ENCODE measurements at places on chromosomes 6 and 20.

GRCh38 chr6:131293472-131293911 lies 158.2 kb downstream of the AKAP7 start:
- no peak for DNase-seq

- peak; percentile 47 for DNase-seq
Measured at GRCh38 chr20:61447952-61448351, 195.9 kb downstream of the CDH4 start.

GRCh38 chr6:48389146-48390043 lies 278.4 kb upstream of the PTCHD4 start:
- peak; percentile 40 for DNase-seq

DNA sequence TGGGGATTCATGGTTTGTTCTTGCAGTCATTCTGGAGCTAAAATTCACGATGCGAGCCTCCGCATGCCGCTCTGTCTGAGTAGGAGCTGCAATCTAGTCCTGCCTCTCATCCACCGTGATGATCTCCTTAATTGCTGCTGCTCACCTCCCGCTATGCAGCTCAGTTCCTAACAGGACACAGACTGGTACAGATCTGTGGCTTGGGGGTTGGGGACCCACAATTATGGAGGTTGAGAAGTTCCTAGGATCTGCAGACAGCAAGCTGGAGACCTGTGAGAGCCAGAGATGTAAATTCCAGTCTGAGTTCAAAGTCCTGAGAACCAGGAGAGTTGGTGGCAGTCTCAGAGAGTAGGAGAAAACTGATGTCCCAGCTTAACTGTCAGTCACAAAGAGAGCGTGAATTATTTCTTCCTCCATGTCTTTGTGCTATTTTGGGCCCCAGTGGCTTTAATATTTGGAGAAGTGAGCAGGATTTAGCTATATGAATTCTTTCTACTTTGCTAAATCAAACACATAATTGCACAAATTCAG lies 378.7 kb upstream of the MAN1A1 start:
- no peak for DNase-seq

DNA sequence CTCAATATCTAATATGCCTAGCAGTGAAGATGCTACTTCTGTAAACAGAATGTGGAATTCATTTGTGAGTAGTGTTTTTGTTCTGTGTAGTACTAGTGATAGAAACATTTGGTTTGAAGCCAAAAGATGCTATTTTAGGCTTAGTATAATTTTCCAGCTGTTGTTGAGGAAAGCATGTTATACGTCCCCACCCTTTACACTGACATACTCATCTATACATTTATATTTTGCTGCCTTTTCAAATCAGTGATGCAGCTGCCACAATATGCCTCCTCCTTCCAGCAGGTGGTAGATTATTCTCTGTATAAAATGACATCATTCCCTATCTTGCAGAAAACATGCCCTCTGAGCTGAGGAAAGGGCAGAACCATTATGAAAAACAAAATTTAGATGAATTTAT lies 1217.6 kb upstream of the GJE1 start:
- DNase-seq = peak; percentile 86

DNA sequence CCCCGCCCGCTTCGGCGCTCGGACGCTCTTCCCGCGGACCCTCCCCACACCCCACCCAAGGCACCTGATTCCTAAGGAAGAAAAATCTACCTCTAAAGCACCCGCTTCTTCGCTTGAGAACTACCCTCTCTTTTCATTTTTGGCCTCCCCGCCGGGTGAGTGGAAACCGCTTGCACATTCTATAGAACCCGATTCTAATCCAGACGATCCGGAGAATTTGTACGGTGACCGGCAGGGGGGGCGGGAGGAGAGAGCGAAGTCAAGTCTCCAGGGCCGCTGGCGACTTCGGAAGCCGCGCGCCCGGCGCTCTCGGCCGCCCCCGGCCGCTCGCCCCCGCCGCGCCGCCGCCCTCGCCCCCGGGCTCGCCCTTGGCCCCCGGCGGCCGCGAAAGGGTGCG lies at the start of gene RBM24:
RBM24 (plus strand) TSS at position 262 of the 397 bp plus-strand sequence. CDS start 221 bp downstream, outside the sequence.
- no peak for DNase-seq

DNA sequence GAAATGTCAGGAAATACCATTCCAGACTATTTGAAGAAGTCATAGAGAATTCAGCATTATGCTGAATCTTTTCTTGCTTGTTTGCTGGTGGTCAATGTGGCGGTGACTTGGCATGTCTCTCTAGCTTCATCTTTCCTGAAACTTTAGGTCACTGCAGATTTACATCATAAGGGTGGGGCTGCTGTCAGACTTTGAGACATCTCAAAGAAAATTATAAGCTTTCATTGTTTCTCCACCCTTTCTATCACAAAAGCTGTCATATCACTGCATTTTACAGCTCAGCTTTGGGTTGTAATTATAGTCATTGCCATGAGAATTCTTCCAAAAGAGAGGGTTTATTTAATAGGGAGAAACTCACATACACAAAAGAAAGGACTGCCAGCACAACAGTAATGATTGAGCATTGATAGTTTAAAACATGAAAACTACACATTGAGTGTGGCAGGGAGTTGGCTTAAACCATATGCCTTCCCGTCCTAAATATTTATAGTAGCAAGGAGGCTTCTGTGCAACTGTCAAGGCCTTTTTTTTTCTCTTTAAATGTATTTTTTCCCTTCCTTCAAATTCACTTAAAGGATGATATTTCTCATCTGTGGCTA lies 44.7 kb upstream of the LRRC1 start:
- no peak for DNase-seq

DNA sequence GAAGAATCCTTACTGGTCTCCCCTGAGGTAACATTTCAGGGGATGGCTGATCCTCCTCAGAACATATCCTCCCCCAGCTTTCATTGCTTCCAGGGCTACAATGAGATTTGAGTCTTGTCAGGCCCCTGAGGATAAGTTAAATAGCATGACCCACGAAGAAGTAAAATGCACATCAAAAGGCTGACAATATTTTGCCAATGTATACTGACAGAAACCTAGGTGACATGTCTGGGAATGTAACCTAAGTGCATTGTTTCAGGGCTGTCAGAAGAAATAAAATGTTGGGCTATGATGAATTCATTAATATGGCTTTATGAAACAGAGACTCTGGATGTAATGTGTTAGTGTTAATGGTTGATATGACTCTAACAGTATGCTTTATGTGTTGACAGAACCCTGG lies 471.5 kb downstream of the HDGFL1 start:
- no peak for DNase-seq

GRCh38 chr6:3804964-3805363 lies 44.2 kb upstream of the FAM50B start:
- no peak for DNase-seq

DNA sequence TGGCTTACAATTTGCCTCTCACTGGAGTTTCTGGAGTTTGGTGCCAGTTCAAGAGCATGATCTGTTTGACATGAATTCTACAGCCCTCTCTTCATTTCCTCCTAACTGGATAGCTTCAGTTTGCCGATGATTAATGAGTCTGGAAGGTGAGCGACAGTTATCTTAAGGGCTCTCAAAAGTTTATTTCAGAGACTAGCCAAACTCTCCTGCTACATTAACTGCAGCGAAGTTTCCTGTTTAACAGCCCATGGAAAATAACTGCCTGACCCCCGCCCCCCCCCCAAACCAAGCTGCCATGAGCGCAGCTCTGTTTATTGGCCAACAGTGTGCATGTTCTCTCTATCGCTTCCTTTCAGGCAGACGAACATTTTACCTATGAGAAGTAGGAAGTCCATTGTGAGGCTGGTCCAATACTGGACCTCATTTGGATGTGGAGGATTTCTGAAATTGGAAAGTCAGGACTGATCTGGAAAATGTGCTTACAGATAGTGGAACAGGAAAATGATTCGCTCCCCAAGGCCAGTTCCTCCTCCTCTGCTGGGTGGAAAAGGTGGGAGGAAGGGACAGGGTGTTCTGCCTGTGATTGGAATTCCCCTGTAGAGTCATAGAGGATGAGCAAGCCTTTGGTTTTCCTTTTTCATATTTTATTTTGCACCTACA lies 522.2 kb upstream of the JAG1 start:
- DNase-seq = no peak

- DNase-seq = no peak
Measured at GRCh38 chr6:34072727-34073126, 73.2 kb downstream of the GRM4 start.

GRCh38 chr20:10558635-10559187 lies 115.1 kb downstream of the JAG1 start:
- no peak for DNase-seq

GRCh38 chr6:161226009-161226964 lies 47.6 kb downstream of the AGPAT4 start:
- no peak for DNase-seq

DNA sequence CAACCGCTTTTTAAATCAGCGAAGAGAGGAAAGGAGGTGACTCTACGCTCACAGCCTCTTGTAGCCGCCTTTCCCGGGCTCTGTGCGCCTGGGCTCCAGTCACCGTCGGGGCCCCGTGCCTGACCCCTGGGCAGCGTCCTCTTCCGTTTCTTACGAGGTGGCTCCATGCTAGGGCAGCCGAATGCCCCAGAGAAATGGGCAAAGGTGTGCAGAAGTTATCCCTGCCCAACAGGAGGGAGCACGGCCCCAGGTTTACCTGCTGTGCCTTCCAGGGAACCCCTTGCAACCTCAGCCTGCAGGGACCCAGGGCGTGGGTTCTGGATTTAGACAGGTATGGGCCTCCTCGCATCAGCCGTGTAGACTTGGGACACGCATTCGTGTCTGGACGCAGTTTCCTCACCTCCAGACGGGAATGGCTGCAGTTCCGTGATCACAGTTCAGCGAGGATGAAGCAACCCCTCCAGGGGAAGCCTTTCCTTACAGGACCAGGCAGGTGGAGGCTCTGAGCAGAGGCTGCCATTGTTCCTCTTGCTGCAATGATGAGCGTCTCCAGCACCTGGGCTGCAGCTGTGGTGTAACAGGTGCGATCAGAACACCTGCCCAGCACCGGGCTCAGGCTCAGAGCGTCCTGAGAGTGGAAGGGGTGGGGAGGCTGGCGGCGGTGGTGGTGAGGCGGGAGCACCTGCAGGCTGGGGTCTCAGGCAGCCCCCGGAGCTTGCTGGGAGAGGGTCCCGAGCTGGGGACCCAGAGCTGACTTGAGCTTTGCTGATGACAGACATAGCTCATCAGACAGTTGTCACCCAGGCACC lies 81.3 kb upstream of the BHLHE23 start:
- DNase-seq = peak; percentile 84

- DNase-seq = no peak
Measured at GRCh38 chr20:5268449-5268848, 48.3 kb downstream of the PROKR2 start.

- DNase-seq = no peak
Measured at GRCh38 chr6:3962291-3963280, 113.4 kb downstream of the FAM50B start.

DNA sequence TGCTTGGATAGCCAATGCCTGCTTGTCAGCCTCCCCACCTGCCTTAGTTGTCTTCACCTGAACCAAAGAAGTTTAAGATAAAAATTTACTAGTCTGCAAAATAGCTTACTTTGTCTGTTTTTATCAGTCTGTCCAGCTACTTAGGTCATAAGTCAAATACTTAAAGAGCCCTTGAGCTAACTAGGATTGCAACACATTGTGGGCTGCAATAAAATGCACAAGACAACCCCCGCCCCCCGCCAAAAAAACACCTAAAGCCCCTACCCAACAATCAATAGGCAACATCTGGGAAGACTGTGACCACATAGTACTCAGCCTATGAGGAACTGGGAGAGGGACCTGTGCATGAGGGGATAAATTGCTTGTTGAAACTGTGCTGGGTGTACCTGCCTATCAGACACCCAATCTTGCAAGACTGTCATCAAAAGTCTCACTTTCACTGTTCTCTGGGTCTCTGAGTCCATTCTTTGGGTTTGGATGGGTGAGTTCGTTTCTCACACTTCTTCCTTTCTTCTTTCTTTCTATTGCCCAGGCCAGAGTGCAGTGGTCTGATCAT lies 27.3 kb upstream of the ABCC10 start:
- no peak for DNase-seq

DNA sequence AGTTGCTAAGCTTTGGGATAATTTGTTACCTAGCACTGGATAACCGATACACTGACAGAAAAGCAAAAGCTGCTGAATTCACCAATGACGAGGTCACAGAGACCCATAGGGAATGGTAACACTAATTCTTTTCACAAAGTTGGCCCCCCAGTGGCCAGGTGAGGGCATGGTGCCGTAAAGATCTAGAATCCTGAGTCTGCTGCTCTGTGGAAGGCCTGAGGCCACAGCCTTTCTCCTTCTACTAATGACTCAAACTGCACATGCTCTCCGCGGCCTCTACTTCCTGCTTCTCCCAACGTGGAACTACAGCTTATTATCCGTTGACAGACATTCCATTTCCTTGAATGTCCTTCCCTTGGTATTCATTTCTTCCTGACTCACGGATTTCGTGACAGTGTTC lies 127.1 kb downstream of the OPRM1 start:
- DNase-seq = no peak

DNA sequence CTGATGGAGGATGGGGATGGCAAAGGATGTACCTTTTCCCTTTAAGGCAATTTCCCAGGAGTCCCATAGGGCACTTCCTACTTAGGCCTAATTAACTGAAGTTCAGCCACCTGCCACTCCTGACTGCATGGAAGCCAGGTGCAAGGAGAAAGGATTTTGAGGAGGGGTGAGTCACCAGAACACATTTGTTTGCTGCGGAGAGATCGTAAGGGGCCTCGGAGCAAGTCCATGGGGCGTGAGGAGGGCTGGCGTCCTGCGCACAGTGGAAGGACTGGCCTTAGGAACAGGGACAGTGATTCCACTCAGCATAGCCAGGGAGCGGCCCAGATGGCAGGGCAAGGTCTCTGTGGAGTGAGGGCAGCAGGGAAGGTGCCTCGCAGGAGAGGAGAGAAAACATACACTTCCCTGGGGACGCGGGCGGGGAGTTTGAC lies 11.8 kb upstream of the MAP1LC3A start:
- DNase-seq = peak; percentile 85

DNA sequence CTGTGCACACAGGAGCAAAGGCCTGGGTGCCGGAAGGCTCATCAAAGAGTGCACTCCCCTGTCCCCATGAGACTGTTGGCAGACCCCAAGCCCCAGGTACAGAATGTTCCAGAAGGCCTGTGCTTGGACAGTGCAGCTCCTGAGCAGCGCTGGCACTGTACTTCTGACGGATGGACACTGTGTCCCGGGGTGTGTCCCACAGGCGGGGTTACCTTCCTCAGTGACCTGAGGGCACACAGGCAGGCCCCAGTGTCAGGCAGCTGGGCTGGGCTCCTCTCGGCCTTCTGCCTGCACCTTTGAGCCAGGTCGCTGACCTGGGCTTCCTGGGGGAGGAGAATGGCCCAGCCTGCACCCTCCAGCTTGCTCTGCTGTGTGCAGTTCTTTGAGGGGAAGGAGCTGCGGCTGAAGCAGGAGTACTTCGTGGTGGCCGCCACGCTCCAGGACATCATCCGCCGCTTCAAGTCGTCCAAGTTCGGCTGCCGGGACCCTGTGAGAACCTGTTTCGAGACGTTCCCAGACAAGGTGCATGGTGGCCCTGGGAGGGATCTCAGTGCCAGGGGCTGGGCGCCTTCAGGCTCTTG lies 30.1 kb downstream of the PYGB start:
- DNase-seq = no peak

All from NCI-H1105 (cell line).